ENCODE measurements at places on chromosomes 4 and X.

DNA sequence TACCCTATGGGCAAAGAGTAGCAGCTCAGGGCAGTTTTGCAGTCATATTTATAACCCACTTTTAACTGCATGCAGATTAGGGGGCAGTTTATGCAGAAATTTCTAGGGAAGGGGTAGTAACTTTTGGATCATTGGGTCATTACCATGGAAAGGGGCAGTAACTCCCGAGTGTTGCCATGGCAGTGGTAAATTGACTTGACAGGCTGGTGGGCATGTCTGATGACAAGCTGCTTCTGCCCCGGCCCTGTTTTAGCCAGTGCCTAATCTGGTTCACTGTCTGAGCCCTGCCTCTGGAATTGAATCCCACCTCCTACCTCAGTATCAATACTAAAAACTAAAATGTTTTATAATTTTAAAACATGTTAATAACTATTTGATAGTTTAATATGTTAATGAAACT, 362.1 kb upstream of the ATOH1 start:
- DNase-seq, result no peak

DNA sequence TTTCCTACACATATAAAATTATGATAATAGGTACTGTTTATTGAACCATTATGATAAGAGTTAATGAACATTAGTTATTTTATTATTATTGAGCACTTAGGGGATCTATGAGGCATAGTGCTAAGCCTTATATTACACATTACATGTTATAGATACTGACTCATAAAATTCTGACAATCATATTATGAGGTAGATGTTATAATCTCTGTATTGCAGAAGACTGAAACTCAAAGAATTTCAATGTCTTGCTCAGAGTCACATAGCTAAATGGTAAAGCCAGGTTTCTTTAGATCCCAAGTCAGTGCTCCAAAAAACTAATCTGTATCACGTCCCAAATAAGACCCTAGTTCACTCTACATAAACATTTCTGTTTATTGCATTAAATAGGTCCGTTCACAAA, 207.2 kb upstream of the CNKSR2 start:
- no peak for DNase-seq

DNA sequence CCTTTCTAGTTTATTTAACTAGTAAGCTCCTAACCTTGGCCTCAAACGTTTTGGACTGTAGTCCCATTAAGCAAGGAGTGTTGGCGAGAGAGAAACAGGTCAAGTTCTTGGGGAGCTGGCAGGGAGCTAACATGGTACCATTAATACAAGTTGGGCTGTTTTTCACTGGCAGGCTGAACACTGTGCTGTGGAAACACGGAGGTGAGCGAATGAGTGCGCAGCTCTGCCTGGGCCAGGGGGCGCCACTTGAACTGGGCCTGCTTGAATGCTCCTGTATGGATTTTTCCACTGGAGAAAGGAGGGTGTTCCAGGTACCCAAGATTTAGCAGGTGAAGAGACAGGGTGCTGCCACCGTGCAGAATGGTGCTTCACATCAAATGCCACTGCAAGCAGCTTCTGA, 7.4 kb upstream of the SMS start:
- DNase-seq, result no peak

GRCh38 chr4:687048-687970, 1.6 kb downstream of the SLC49A3 start:
- DNase-seq, result no peak

DNA sequence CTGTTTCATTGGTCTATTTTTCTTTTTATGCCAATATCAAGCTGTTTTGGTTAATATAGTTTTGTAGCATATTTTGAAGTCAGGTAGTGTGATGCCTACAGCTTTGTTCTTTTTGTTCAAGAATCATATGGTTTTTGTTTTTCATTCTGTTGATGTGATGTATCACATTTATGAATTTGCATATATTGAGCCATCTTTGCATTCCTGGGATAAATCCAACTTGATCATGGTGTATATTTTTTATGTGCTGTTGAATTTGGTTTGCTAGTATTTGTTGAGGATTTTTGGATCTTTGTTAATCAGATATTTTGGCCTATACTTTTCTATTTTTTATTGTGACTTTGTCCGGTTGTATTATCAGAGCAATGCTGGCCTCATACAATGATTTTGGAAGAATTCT, 74.8 kb downstream of the GPAT3 start:
- no peak for DNase-seq

GRCh38 chr4:109959195-109959594, 46.5 kb downstream of the EGF start:
- DNase-seq, result no peak

GRCh38 chrX:24424948-24425347, 40.1 kb upstream of the PDK3 start:
- no peak for DNase-seq

DNA sequence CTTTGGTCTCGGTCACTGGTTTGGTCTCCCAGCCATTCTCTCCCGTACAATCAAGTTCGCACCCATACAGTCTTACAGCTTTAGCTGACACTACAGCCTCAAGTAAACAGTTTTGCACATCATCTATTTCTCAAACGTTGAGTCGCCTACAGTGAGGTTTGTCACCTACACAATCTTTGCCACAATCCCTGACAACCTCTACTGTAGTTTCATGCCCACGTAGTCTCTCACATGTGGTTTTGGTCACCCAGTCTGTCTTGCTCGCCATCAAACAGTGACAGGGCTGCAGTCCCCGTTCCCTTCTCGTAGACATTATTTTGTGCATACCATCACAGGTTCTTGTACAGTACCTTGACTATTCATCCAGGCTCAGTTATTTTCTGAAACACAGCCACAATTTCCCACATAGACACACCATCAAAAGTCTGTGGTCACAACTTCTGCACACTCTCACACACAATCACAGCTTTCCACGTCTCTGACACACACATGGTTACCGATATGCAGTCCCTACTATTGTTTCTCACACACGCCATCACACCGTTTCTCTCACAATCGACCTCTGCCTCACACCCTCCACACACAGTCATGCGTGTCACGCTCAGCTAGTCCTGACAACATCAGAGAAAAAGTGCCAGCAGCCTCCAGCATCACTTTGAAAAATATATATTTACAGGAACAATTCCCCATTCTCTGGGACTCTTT, 5.3 kb upstream of the CFP start:
- no peak for DNase-seq

Measured in activated CD4-positive, alpha-beta T cell treated with anti-CD3 and anti-CD28 coated beads, Interleukin-2, amount 50 U/mL, for 4 hours (primary cell).